ENCODE measurements at places on chromosomes 11 and 22.

DNA sequence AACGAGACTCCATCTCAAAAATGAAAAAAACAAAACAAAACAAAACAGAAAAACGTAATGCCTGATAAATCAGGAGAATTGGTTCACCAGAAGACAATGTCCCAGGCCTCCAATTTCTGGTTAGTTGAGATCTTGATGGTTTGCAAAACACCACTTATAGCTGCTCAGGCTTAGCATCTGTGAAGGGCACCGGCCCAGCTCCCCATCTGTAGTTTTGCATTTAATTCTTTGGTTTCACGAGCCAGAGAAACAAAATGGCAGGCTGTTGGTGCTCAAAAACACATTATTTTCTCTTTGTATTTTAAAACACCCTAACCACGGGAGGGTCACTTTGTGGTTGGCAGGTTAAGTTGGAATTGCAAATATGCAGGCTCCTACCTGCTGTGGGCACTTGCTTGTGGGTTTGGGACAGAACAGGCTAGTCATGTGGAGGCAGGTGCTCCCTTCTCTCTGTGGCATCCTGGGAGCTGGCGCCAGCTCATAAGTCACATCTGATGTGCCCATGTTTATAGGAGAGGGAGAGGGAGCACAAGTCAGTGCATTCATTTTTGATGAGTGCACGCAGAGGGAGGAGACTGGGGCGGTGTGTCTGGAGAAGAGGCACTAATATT, 145.9 kb downstream of the CEP164 start:
- H3K27ac ChIP-seq, result no peak overlapping the region
- no peaks in the 10 kb centered on the region for H3K36me3 ChIP-seq
- no peak for DNase-seq
- H3K4me3 ChIP-seq, result no peak overlapping the region
- no peaks in the 10 kb centered on the region for H3K27me3 ChIP-seq

DNA sequence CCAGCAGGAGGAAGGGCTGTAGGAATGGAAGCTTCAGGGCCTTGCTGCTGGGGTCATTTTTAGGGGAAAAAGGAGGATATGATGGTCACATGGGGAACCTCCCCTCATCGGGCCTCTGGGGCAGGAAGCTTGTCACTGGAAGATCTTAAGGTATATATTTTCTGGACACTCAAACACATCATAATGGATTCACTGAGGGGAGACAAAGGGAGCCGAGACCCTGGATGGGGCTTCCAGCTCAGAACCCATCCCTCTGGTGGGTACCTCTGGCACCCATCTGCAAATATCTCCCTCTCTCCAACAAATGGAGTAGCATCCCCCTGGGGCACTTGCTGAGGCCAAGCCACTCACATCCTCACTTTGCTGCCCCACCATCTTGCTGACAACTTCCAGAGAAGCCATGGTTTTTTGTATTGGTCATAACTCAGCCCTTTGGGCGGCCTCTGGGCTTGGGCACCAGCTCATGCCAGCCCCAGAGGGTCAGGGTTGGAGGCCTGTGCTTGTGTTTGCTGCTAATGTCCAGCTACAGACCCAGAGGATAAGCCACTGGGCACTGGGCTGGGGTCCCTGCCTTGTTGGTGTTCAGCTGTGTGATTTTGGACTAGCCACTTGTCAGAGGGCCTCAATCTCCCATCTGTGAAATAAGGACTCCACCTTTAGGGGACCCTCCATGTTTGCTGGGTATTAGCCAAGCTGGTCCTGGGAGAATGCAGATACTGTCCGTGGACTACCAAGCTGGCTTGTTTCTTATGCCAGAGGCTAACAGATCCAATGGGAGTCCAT, 14.1 kb downstream of the IL10RA start:
- DNase-seq, result peak; percentile 19
- H3K4me1 ChIP-seq, result no peaks in the 10 kb centered on the region
- peaks cover 34% of the 10 kb centered on the region for H3K36me3 ChIP-seq
- H3K27ac ChIP-seq, result no peak overlapping the region

GRCh38 chr22:42623301-42623751, 8.6 kb upstream of the POLDIP3 start:
- H3K4me3 ChIP-seq, result no peak overlapping the region
- DNase-seq, result no peak
- peak overlapping the region; percentile 64 for H3K27ac ChIP-seq
- peaks cover 74% of the 10 kb centered on the region for H3K36me3 ChIP-seq

DNA sequence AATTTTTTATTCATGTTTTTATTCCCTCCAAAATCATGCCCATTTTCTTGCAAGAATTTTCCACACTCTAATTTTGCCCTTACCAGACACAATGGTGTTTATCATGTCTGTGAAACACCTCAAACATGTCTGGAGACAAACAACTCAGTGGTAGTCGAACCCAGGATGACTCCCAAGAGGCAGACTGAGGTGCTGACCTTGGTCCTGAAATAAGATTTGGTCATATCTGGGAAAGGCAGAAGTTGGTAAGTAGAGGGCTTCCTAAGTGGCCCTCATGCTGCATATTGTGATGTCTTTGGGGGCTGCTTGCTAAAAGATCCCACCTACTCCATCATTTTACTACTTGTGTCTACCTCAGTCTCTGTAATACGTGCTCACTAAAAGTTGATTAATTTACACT, 369.4 kb upstream of the ISX start:
- no peaks in the 10 kb centered on the region for H3K36me3 ChIP-seq
- no peak for DNase-seq
- no peaks in the 10 kb centered on the region for H3K4me1 ChIP-seq
- peaks cover 9% of the 10 kb centered on the region for H3K27me3 ChIP-seq
- H3K4me3 ChIP-seq, result no peak overlapping the region

- H3K4me3 ChIP-seq, result no peak overlapping the region
- H3K36me3 ChIP-seq, result peaks cover 12% of the 10 kb centered on the region
- DNase-seq, result no peak
- H3K27ac ChIP-seq, result no peak overlapping the region
- H3K27me3 ChIP-seq, result no peaks in the 10 kb centered on the region
Observed at GRCh38 chr22:46824344-46824909, 62.0 kb downstream of the TBC1D22A start.

DNA sequence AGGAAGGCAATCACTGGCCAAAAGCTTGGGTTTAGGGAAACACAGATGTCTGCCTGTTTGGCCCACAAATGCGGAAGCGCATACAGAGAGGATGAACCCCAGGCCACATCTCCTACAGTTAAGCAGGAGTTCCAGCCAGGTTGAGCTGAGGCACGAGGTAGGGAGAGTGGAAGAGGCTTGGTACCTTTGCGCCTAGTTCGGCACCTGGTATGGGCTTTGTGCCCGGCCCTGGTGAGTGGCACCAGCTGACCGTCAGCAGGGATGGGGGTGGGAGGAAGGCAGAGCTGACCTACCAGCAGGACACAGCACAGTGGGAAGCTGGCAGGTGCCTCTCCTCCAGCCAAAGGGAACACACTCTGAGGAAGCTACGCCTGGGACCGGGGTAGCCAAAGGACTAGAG, 57.6 kb downstream of the KCNC1 start:
- DNase-seq, result no peak
- no peak overlapping the region for H3K27ac ChIP-seq
- peaks cover 13% of the 10 kb centered on the region for H3K36me3 ChIP-seq
- no peaks in the 10 kb centered on the region for H3K4me1 ChIP-seq

DNA sequence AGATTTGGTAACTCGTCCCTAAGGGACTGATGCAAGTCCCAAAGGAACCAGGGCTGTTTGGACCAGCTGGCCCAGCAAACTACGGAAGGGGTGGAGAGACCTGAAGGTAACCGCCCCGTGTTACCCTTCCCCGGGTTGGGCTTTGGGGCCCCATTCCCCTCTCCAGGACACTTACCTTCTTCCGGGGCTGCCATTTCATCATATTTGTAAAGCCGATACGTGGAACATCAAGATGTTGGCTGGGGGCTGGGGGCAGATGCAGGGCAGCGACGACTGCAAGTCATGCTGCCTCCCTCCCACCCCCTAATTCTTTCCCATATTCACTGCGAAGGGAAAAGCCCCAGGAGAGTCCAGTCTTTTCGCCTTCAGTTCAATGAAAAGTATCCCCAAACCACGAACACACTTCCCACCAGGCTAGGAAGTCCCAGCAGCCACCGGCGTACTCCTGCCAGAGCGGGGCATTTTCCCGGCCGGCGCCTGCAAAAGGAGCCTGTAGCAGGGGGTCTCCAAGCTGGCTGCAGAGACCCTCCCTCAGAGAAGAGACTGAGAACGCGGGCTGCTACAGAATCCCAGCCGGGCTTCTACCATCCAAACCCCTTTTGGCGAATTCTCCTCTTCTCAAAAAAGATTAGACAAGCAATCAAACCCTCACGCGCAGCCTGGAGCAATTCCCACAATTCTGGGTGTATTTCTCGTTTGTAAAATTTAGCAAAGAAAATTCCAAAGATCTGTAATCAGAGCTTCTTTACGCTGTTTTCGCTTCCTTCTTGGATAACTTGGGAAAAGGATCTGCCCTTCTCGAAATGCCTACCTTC, 236.7 kb downstream of the TTC28 start:
- H3K36me3 ChIP-seq, result no peaks in the 10 kb centered on the region
- H3K27me3 ChIP-seq, result no peaks in the 10 kb centered on the region
- DNase-seq, result peak; percentile 83
- H3K27ac ChIP-seq, result peak overlapping the region; percentile 86
- peak overlapping the region; percentile 60 for H3K4me3 ChIP-seq
- H3K4me1 ChIP-seq, result peaks cover 62% of the 10 kb centered on the region

- no peaks in the 10 kb centered on the region for H3K36me3 ChIP-seq
- no peak for DNase-seq
- H3K4me3 ChIP-seq, result no peak overlapping the region
- no peaks in the 10 kb centered on the region for H3K27me3 ChIP-seq
- H3K4me1 ChIP-seq, result no peaks in the 10 kb centered on the region
Observed at GRCh38 chr11:17683377-17684161, 35.8 kb upstream of the MYOD1 start.

All from tibial artery (tissue), 4 donors.